ENCODE measurements at places on chromosomes 2 and 18.

GRCh38 chr2:27571681-27572080 lies 11.2 kb upstream of the ZNF512 start:
- DNase-seq = no peak

DNA sequence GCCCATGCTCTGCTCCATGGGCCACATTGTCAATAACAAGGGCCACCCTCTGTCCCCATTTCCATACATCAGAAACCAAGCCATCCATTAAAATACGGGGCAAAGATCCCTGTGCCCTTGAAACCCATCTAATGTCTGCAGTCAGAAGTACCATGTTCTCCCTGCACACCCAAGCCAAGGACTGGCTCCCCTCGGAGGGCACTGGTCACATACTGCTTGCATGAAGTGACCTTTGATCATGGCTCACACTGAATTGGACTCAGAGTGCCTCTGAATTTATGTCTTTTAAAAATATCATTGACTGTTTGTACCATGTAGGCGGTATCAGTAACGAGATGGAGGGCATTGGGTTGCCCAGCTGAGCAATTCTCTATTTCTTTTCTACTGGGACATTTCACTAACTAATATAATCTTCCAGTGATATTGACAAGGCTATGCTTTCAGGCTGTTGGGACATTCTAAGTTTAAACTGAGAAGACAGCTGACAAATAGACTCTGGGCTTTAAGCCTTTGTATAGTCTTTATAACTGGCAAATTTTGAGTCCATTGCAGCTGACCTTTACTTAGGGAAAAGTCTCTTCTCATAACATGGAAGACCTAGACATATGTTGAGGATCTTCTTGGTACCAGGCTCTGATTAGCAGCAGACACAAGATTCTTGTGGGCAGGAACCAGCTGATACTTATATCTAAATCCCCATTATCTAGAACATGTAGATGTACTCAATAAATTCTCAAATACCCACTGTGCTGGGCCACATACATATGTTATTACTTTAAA lies 214.3 kb downstream of the MYCN start:
- no peak for DNase-seq

GRCh38 chr2:3267869-3268704 lies 109.5 kb downstream of the EIPR1 start:
- DNase-seq = no peak

DNA sequence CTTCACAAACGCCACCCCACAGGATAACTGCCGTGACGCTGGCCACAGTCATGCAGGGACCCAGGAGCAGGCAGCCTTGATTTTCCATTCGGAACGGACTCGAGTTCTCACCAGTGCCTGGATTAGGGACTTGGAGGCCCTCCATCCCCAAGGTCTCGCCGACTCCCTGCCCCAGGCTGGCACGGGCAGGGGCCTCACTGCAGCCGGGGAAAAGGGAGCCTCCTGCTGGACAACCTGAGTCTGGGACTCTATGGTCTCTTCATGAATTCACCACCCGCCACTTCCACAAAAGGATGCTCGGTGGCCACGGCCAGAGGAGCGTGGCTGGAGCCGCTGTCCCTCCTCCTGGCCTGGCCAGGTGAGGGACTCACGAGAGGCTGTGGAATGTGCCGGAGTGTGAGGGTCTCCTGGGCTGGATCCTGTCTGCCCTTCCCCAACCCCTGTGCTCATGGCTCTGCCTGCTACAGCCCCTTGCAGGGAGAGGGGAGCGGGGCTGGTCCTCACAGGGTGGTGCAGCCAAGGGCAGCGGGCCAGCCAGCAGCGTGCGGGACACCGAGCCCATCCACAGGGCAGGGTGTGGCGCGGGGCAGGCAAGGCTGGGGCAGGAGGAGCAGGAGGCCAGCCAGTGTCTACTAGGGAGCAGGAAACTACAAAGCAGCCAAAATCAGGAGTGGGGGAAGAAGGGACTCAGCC lies 42.3 kb downstream of the AQP12A start:
- peak; percentile 8 for DNase-seq

DNA sequence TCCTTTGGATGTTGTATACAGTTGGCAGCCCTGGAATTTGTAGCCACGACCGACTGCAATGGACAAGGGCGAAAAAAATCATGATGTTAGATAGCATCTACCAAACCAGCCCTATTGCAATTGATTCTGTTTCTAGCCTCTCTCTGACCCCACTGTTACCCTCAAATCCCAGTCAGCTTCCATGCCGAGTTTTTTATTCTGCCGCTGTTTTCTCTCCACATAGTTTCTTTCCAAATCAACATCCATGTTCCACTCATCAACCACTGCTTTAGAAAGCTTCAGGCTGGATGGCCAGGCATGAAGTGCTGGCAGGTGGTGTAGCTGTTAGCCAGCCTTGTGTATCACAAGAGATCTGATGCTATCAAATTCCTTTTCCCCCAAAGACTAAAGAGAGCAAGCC lies 272.8 kb downstream of the FIGN start:
- DNase-seq = no peak

- no peak for DNase-seq
Observed at GRCh38 chr2:96113367-96113677, 3.0 kb downstream of the ADRA2B start.

DNA sequence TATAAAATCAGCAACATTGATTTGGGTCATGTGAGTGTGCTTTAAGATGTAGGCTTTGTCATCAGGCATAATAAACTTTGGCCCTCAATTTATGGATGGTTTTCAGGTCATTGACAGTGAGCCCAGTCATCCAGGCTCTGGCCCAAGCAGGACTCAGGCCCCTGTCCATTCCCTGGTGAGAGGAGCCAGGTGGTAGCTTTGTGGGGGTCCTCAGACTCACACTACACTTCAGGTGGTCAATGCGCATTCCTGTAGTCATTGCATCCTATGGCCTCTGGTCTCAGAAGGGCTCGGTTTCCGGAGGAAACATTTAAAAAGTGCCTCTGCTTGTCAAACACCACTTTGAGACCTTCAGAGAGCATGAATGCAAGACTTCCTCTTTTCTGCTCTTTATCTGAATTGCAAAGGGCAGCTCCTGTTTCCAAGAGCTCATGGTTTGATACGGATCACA lies 20.2 kb downstream of the LGALSL start:
- no peak for DNase-seq

- DNase-seq = no peak
Observed at GRCh38 chr18:22045221-22045918, 124.0 kb upstream of the GATA6 start.

GRCh38 chr2:96815326-96816126 lies 542 bp upstream of the CNNM3 start:
- DNase-seq = peak; percentile 35

GRCh38 chr2:10752236-10752635 lies 30.8 kb downstream of the ATP6V1C2 start:
- DNase-seq = no peak

GRCh38 chr2:119537792-119538191 lies 6.5 kb upstream of the CFAP221 start:
- no peak for DNase-seq

- DNase-seq = no peak
Observed at GRCh38 chr2:142791335-142791734, 86.1 kb upstream of the KYNU start.

DNA sequence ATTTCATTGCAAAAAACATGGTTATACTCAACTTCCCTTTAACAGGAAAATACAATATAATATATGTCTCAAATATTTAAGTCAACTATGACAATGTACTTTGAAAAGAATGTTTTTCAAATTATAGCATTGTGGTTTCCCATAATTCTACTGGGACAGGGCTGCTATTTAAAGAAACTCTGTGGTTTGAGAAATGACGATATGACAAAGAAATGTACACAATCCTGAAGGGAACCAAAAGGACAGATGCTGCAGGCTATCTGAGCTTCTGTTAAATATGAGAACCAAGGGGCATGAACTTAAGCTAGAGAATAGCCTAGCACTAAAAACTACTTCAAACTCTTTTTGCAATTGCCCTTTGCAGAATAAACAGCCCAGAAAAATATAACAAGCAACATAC lies 415.9 kb downstream of the GRB14 start:
- DNase-seq = no peak

- no peak for DNase-seq
Observed at GRCh38 chr2:127527001-127527804, 914 bp upstream of the IWS1 start.

DNA sequence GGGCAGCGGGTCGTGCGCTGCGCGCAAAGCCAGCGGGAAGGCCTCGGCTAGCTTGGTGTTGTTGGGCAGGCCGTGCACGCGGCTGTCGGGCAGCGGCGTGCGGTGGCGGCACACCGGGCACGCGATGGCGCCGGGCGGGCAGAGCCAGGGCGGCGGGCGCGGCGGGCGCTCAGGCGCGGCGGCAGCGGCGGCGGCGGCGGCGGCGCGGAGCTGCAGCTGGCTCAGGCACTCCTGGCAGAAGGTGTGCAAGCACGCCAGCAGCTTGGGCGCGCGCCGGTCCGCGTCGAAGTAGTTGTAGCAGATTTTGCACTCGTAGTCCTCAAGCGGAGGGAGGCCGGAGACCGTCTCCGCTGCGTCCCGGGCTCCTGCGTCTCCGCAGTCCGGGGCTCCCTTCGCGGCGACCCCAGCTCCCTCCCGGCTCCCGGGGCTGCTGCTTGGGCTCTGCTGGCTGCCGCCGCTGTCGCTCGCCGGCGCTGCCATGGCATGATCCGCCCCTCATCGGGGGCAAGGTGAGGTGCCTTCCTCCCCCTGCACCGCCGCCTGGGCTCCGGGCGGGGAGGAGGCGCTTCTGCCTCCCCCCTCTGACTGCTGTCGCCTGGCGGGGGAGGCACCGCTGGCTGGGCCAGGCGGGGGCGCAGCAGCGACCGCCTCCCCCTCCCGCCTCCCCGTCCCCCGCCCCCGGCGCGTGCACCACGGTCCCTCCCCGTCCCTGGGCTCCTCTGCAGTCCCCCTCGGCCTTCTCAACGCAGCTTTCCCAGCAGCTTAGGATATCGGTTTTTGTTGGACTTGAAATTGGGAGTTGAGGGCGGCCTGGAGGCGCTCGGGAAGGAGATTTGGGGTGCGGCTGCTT lies 21.0 kb upstream of the PAX3 start:
- no peak for DNase-seq

DNA sequence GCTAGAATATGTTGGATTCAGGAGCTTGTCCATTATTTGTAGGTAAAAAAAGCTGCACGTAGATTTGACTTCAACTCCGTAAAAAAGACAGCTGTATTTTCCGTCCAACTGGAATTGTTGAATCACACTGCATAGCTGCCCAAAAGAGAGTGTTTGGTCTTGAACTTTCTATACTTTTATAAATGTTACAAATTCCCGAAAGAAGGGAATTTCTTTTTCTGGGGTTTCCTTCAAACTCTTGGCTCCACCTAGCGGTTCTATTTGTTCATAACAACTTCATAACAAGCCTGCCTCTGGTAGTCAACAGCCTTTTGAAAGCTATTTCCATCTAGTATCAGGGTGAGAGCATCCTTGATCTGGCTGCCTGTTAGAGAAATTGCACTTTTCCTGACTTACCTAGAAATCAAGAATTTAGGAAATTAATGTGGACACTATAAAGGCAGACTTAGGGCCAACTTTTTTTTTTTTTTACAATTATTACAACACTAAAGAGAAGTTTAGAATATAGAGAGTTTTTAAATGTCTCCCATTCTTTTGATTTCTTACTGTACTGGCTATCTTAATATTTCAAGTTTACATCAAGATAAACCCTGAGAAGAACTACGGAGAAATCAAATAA lies 48.1 kb downstream of the TMEM185B start:
- peak; percentile 72 for DNase-seq

DNA sequence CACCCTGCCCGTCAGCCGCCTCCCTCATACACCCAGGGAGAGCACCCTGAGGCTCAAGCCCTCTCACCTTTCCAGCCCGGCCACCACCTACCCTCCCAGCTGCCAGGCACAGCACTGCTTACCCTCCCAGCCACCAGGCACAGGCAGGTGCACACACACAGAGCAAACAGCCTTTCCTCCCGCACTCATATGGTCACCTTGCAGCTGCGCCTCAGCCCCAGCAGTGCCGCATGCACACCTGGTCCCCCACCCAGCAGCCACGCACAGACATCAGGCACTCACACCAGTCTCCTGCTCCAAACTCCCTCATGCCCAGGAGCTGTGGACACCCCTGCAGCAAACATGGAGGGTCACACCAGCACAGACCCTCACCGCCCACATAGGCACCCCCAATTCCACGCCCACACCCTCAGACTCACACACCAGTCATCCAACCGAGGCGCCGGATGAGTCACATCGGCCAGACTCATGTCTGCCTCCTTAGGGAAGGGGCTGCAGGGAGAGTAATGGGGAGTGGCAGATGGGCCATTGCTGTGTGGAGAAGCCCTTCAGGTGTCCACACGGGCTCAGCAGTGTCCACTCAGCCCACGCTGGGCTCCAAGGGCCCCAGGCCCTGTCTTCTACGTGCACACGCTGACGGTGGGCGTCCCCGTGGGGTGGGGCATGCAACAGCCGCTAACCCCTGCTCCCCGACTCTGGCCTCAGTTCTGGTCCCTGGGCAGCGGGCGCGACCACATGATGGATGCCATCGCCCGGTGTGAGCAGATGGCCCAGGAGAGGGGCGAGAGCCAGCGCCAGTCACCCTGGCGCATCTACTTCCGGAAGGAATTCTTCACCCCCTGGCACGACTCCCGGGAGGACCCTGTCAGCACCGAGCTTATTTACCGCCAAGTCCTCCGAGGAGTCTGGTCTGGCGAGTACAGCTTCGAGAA lies 22.3 kb upstream of the GPR17 start:
- no peak for DNase-seq

GRCh38 chr2:67991456-67991855 lies 71.3 kb downstream of the C1D start:
- no peak for DNase-seq

DNA sequence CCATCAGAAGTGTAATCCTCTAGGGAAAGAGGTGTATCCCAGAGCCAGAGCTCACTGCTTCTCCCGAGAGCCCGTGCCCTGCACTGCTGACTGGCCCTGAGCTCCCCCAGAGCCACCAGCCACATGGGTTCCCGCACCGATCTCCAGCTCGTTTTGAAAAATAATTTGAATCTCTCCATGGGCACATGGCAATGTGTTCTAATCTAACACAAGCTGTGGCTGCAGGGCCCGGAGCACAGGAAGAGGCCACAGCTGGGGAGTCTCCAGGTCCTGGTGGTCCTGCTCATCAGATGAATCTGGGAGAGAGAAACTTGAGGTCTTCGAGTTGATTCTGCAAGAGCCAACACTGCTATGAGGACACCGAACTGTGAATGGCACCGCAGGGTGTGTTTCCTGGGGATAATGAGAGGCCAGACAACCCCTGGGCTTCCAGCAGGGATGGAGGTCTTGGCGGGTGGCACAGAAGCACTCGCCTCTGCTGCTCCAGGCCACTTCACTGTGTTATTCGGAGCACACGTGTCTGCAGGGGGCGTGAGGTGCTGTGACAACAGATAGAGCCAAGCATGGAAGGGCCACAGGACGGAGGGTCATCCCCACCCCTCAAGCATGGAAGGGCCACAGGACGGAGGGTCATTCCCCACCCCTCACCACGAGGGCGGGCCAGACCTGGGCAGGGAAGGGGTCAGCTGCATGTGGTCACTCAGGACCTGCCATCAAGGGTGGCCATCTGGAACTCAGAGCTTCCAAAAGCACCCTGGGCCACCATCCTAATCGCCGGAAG lies 196.8 kb downstream of the NDUFA10 start:
- no peak for DNase-seq

DNA sequence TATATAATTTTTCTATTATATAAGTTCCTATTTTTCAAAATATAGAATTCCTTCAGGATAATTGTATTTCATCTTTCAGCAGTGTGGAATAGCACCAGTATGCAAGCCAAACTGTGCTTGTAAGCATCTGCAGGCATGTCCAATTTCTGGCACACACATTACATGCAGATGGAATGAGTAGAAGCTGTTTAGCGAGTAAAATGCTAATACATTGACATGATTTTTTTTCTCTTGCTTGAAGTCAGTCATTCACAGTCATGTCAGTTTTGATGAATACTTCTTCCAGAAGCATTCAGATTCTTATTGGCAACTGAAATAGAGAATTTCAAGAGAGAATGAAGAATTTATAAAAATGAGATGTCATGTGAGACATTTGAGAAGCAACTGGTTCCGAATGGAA lies 109.4 kb downstream of the CERS6 start:
- DNase-seq = no peak

Measured in CD4-positive, alpha-beta T cell treated with Interleukin-2 at 100 ng/mL for 4 hours (primary cell).